Mesothelial cell of epicardium (in vitro differentiated cells): ENCODE measurements at places on chromosomes 5 and 9.

- no peaks in the 10 kb centered on the region for H3K36me3 ChIP-seq
- DNase-seq = no peak
- no peak overlapping the region for H3K4me3 ChIP-seq
- no peaks in the 10 kb centered on the region for H3K4me1 ChIP-seq
- H3K27me3 ChIP-seq = no peaks in the 10 kb centered on the region
These were observed 15.9 kb upstream of the TRIM14 start for GRCh38 chr9:98134702-98135557.

DNA sequence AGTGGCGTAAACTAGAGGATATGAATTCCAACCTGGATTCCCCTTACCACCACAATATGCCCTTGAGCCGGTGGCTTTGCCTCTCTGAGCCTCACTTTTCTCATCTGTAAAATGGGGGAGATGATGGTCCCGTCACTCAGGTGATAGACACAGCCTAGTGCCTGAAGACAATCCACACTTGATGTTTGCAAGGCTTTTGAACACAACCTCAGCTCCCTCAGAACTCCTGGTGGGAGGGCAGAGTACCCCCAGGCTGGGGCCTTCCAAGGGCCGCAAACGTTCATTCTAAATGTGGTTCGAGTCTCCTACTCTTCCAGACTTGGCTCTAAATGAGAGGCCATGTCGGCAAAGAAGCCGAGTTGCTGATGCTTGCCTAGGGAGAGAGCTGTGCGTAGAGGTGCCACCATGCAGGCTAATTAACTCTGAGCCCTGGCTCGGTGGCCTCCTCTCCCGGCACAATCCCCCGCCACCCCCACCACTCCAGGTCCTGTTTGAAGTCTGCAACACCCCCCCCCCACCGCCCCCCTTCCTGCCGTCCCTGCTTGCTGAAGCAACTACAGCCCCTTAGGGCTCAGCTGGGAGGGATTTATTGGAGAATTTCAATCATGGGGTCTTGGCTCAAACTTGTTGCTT is 97.7 kb upstream of the LMX1B start:
- peaks cover 45% of the 10 kb centered on the region for H3K27me3 ChIP-seq
- no peak for DNase-seq
- no peaks in the 10 kb centered on the region for H3K36me3 ChIP-seq
- peaks cover 47% of the 10 kb centered on the region for H3K4me1 ChIP-seq
- peak overlapping the region; percentile 79 for H3K27ac ChIP-seq

GRCh38 chr5:179733772-179734126 is 1.1 kb downstream of the MAML1 start:
- H3K36me3 ChIP-seq = peaks cover 19% of the 10 kb centered on the region
- peak overlapping the region; percentile 99 for H3K27ac ChIP-seq
- peaks cover 39% of the 10 kb centered on the region for H3K4me1 ChIP-seq
- peak overlapping the region; percentile 98 for H3K4me3 ChIP-seq
- no peak for DNase-seq

- H3K4me1 ChIP-seq = peaks cover 10% of the 10 kb centered on the region
- H3K36me3 ChIP-seq = no peaks in the 10 kb centered on the region
- no peak overlapping the region for H3K27ac ChIP-seq
- no peak for DNase-seq
- no peak overlapping the region for H3K4me3 ChIP-seq
- no peaks in the 10 kb centered on the region for H3K27me3 ChIP-seq
These were observed 412.6 kb downstream of the MLLT3 start for GRCh38 chr9:20209391-20210340.

GRCh38 chr5:72065751-72066255 is 41.5 kb upstream of the MAP1B start:
- peak; percentile 49 for DNase-seq
- no peak overlapping the region for H3K4me3 ChIP-seq
- no peaks in the 10 kb centered on the region for H3K36me3 ChIP-seq
- H3K4me1 ChIP-seq = peaks cover 26% of the 10 kb centered on the region

- peaks cover 18% of the 10 kb centered on the region for H3K4me1 ChIP-seq
- no peak for DNase-seq
- H3K36me3 ChIP-seq = no peaks in the 10 kb centered on the region
- peaks cover 8% of the 10 kb centered on the region for H3K27me3 ChIP-seq
- H3K4me3 ChIP-seq = no peak overlapping the region
- H3K27ac ChIP-seq = no peak overlapping the region
These were observed 4.0 kb downstream of the MEF2C start for GRCh38 chr5:88878976-88879375.

DNA sequence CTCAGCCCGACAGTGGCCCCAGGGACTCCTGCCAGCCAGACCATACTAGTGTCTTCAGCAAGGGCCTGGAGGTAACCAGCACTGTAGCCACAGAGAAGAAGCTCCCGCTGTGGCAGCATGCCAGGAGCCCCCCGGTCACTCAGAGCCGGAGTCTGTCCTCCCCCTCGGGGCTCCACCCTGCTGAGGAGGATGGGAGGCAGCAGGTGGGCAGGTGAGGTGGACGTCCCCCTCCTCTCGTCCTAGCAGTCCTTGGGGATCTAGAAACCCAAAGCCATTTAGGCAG is 28.0 kb upstream of the LRRC14B start:
- no peak for DNase-seq
- no peak overlapping the region for H3K4me3 ChIP-seq
- H3K4me1 ChIP-seq = no peaks in the 10 kb centered on the region
- no peaks in the 10 kb centered on the region for H3K27me3 ChIP-seq
- H3K27ac ChIP-seq = no peak overlapping the region

DNA sequence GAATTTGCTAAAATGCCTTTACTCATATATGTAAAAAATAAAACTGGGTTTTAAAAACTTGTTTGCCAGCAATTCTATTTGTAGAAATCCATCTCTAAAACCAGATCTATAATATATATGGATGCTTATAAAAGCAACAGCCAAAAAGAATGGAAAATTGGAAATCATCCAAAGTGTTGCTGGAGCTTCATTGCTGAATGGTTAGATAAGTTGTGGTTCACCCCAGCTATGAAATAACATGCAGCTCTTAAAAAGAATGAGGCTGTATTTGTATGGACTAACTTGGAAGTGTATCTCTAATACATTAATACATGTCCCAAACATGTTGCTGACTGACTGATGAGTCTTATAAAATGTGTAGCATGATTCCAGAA is 76.2 kb downstream of the STK10 start:
- no peaks in the 10 kb centered on the region for H3K27me3 ChIP-seq
- no peak for DNase-seq
- peaks cover 4% of the 10 kb centered on the region for H3K36me3 ChIP-seq
- peak overlapping the region; percentile 82 for H3K27ac ChIP-seq
- peaks cover 37% of the 10 kb centered on the region for H3K4me1 ChIP-seq

GRCh38 chr9:99171225-99172123 is 50.3 kb downstream of the ALG2 start:
- no peak for DNase-seq
- no peak overlapping the region for H3K4me3 ChIP-seq
- no peaks in the 10 kb centered on the region for H3K27me3 ChIP-seq
- H3K36me3 ChIP-seq = no peaks in the 10 kb centered on the region

GRCh38 chr5:178371362-178372111 is 138.9 kb upstream of the PHYKPL start:
- H3K27me3 ChIP-seq = no peaks in the 10 kb centered on the region
- no peak for DNase-seq
- no peaks in the 10 kb centered on the region for H3K36me3 ChIP-seq

DNA sequence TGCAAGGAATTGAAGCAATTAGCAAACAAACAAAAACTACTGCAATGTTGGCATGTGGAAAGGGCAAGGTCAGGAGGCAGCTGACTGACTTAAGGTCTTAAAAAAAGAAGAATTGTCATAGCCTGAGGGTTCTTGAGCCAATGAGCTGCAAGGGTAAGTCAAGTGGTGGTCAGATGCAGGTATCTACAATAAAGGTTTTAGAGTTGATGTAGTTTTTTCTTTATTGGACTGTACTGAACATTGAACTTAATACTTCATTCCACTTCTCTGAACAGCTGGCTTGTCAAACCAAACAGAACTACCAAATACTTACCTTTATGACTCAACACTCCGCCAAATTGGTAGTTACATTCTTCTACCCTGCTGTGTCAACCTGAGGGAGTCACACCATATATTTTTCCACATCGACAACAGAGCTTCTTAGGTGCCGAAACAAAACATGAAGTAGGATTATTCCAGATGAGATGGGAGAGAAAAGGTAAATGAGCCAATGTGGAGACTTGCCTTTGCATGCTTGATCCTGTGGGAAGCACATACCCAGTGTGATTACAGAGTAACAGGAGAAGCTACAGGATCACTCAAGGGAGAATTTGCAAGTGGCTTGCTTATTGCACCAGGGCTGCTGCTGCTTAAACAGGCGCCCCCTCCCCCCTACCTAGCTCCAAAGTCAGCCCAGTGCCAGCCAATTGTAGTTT is 35.3 kb downstream of the EQTN start:
- no peak overlapping the region for H3K4me3 ChIP-seq
- no peaks in the 10 kb centered on the region for H3K27me3 ChIP-seq
- no peaks in the 10 kb centered on the region for H3K4me1 ChIP-seq
- no peak for DNase-seq

DNA sequence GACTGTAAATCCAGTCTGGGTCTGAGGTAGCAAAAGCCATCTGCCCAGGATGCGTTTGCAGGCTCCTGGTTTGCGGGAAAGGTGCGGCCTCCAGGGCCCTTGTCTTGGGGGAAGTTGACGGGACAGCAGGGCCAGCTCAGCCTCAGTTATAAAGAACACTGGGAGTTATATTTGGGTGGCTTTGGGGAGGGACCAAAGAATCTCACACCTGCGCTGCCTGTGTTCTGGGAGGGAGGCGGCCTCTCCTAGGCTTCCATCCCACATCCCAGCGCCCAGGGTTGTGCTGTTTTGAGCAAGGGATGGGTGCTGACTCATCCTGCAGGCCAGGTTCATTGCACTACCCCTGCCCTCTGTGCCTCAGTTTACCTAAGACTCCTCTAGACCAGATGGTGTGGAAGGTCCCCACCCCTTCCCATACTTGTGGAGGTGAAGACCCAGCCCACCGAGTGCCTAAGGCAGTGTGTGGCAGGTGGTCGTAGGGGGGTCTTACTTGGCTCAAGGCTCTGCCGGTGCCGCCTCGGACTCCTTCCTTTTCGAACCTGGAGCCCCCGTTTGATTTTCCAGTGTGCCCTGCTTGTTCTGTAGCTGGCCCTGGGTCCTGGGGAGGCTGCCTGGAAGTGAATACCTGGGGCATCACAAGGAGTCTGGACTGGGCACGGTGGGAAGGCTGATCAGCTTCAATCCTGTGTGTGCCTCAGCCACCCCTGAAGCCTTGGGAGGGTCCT is 39.3 kb upstream of the FCN2 start:
- H3K4me1 ChIP-seq = no peaks in the 10 kb centered on the region
- no peak overlapping the region for H3K27ac ChIP-seq
- H3K27me3 ChIP-seq = no peaks in the 10 kb centered on the region
- peaks cover 29% of the 10 kb centered on the region for H3K36me3 ChIP-seq
- no peak overlapping the region for H3K4me3 ChIP-seq

- no peak overlapping the region for H3K27ac ChIP-seq
- H3K36me3 ChIP-seq = no peaks in the 10 kb centered on the region
- no peak overlapping the region for H3K4me3 ChIP-seq
- H3K4me1 ChIP-seq = peaks cover 4% of the 10 kb centered on the region
- no peaks in the 10 kb centered on the region for H3K27me3 ChIP-seq
- DNase-seq = no peak
These were observed 100.7 kb upstream of the TRPC7 start for GRCh38 chr5:136466041-136466415.

GRCh38 chr5:95102687-95103086 is 182.2 kb downstream of the MCTP1 start:
- no peak overlapping the region for H3K4me3 ChIP-seq
- DNase-seq = no peak
- H3K4me1 ChIP-seq = no peaks in the 10 kb centered on the region
- H3K36me3 ChIP-seq = no peaks in the 10 kb centered on the region
- H3K27me3 ChIP-seq = no peaks in the 10 kb centered on the region

DNA sequence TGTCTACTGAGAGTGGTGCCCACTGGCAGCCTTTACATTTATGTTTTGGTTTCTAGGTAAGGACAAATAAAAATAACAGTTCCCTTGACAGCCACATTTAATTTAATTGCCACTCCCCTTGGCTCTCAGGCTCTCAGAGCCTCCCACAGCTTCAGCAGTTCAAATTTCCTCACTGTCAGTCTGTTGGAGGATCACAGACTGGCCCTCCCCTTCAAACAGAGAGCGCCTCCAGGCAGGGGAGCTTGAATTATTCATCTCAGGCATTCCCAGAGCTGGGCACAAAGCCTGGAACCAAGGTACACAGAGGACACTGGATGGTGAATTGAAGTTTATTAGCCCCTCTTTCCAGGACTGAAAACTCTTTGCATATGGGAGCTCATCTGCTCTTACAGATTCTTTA is 407.7 kb downstream of the SPOCK1 start:
- no peak for DNase-seq
- peak overlapping the region; percentile 84 for H3K27ac ChIP-seq
- peaks cover 53% of the 10 kb centered on the region for H3K4me1 ChIP-seq
- H3K27me3 ChIP-seq = no peaks in the 10 kb centered on the region
- H3K4me3 ChIP-seq = no peak overlapping the region

DNA sequence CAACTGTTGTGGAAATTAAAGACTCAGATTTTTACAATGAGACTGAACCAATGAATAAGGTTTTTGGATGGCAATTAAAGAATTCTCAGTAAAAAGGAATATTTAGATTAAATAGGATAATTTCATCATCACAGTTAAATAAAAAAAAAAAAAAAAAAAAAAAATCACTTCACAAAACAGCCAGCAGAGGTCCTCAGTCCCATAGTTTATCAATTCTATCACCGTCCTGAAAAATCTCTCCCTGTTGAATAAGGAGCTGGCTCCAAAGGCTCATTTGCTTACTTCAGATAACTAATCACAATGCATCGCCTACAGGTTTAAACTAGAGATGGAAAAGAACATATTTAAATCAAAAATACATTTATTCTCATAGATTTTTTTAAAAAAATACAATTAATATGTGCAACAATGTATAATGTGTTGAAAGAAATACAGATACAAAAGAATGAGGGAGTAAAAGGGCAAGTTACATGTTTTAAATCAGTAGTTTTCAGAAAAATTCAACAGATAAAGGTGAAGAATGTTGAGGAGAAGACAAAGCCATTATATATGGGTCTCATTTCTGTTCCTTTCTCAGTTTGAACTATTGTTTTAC is 175.8 kb upstream of the CHD1 start:
- no peaks in the 10 kb centered on the region for H3K36me3 ChIP-seq
- H3K27me3 ChIP-seq = peaks cover 36% of the 10 kb centered on the region
- H3K4me3 ChIP-seq = no peak overlapping the region
